ENCODE measurements at places on chromosomes 16 and 17.

DNA sequence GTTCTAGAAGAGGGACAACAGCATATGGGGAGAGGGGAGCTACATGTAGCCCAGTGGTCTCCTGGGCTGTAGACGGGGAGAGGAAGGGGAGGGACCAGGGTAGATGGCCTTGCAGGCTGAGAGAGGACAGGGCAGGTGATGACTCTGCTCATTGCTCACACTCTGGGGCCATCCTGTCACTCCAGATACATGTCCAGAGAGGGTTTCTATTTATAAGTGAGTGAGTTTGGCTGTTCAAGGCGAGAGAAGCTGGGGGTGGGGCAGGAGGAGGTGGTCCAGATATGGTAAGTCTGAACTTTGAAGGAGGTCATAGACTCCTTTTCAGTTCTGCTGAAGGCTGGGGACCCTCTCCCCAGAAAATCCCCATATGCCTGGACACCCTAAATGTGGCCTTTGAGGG is 22.2 kb downstream of the CACNA1G start:
- no peak for DNase-seq

GRCh38 chr16:66830422-66831404 is at the start of gene NAE1:
Gene NAE1 (minus strand): TSS chr16:66830976. CDS start chr16:66830899, 77 bp downstream.
- DNase-seq, result peak; percentile 86

DNA sequence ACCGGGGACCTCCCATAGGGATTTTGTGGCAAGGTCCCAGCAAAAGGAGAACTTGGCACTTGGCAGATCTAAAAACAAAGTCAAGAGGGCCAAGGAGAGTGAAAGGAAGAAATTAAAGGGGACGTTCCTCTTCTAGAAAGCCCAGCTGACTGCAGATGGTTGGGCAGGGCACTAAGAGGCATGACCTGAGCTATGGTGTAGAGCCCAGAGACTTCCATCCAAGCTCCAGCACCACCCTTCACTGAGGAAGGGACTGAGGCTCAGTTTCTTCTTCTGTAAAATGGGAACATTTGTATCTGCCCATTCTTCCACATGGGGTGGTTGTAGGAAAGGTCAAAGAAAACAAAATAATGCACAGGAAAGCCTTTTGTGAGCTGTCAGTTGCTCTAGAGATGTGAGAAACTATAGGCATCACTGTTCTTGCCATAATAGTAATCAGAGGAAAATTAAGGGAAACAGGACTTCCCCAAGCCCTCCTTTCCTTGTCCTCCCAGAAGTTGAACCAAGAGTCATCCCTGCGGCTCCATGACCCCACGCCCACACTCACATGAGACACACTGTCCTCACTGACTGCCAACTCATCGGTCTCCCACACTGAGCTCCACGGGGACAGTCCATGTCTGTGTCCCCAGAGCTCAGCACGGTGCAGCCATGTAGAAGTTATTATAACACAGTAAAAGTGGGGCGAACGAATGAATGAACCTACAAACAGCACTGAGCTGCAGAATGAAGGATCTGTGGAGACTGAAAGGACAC is 10.4 kb downstream of the CD300LF start:
- DNase-seq, result no peak

DNA sequence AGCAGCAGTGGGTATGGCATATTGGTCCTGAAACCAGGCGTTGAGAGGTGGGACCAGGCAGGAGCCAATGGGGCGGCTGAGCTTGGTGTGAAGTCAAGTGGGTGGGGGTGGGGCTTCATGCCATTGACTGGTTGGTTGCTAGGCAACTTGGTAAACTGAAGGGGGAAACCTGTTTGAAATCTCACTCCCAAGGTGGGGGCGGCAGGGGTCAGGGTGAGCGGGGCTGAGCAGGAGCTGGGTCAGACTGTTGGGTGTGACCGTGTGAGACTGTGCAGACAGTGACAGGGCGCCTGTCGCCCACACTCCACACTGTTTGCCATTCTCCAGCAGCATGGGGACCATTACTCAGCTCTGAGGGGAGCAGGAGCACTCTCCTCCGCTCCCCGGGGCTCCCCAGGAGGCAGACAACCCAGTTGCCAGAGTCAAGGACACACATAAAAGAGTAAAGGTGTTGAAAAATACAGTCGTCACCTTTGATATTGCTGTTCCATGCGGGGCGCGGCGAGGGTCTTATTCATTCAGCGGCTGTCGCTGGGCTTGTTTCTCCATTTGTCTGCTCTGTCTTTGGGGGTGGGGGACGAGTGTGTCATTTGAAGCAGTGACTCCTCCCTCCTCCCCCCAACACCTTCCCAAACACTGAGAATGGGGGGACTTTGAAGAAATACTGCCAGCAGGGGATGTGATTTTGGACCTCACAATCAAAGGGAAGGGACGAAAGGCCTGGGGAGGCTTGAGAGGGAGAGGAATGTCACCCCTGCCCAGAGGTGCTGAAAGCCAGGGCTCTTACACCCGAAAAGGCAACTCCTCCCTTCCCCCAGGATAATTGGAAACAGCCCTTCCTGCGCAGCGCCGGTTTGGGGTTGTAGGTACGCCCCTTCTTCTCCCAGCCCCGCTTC is 1.2 kb upstream of the EFNB3 start:
- peak; percentile 56 for DNase-seq

GRCh38 chr17:46026166-46027047 is 27.4 kb downstream of the STH start:
- no peak for DNase-seq

DNA sequence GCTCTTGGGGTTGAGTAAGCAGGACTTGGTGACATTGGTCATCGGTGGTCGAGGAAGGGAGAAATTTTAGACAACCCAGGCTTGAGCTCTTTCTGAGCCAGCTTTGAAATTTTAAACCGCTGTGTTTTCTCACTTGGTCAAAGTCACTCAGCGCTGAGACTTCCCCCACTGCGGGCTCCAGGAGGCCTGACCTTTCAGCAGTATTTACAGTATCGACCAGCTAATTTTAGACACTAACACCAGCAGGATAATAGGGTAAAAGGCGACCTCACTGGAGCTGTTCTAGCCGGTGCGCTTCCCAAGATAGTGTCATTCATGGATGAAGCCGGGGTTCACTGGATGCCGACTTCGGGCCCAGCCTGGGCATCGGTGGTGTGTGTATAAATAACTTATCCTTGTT is 29.7 kb upstream of the WSCD1 start:
- DNase-seq, result no peak

- no peak for DNase-seq
These were observed 51.7 kb downstream of the ZFPM1 start for GRCh38 chr16:88504489-88505404.

- no peak for DNase-seq
These were observed 54.8 kb downstream of the GRB2 start for GRCh38 chr17:75350706-75351105.

- no peak for DNase-seq
These were observed 11.8 kb downstream of the DNAJA2 start for GRCh38 chr16:46961373-46962353.

GRCh38 chr16:80084614-80085013 is 456.2 kb upstream of the DYNLRB2 start:
- peak; percentile 54 for DNase-seq

Data from astrocyte of the spinal cord (primary cell).